LoVo (cell line): ENCODE measurements at places on chromosomes 6 and 20.

DNA sequence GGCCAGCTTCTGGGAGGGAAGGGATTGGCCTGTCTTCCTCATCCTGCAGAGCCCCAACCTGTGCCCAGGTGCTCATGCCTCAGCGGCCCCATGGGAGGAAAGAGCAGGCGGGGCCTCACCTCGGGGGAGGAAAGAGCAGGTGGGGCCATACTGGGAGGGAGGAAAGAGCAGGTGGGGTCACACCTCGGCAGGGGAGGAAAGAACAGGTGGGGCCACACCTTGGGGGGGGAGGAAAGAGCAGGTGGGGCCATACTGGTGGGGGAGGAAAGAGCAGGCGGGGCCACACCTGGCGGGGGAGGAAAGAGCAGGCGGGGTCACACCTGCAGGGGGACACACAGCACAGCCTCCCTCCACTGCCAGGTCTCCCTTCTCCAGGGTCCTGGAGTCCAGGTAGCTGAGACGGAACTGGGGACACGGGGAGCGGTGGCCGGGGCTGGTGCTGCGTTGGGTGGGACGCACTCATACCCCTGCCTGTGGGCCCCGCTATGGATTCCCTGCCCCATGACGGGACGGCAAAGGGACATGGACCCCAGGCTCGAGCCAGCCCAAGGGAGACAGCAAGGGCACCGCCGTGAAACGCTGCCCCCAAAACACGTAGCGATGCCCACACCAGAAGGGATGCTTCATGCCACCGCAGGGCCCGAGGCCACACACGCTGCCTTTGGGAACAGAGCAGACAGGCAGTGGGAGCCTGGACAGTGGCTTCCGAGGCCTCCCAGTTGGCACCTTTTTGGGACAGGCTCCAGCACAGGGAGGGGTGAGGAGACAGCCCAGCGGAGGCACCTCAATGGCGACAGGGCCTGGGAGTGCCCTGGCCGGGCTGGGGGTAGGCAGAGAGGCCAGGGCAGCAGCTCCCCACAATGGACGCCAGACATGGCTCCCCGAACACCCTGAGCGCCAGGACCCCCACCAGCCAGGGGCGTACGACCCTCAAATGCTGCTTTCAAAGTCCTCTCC is 43.3 kb upstream of the CHRNA4 start:
- no peak for DNase-seq

GRCh38 chr20:19231359-19232035 is 19.1 kb downstream of the SLC24A3 start:
- DNase-seq: no peak

GRCh38 chr6:112232845-112233256 is 21.5 kb downstream of the LAMA4 start:
- no peak for DNase-seq

DNA sequence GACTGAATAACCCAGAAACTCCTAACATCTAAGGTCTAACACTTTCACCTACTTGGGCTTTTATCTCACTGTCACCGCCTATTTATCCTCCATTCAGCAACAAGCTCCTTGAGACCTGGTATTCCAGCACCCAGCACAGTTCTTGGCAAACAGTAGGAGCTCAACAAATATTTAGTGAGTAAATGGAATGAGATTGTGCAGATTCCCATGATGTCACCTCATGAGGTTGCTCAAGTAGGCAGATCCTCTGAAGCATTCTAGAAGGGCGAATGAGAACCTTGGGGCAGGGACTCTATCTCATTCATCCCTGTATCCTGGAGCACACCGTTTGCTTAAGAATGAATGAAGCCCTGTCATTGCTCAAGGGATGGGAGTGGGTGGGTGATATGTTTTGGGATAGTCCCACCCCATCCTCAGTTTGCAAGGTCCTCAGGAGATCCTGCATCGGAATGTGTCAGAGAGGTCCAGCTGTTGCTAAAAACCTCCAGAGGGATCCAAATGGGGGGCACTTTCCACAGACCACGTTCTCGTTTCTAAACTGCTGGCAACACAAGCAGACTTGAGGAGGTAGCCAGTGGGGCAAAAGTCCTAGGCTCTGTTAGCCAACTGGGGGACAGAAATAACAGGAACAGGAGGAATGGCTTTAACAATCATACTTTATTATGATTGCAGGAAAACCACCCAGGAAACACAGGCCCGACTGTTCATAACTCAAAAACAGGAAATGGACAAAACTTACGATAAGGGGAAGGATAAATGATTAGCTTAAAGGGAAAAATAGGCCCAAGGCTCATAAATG is 42.0 kb downstream of the EDN1 start:
- DNase-seq: peak; percentile 67

- peak; percentile 60 for DNase-seq
Observed at GRCh38 chr6:138410972-138411880, 7.2 kb downstream of the HEBP2 start.

DNA sequence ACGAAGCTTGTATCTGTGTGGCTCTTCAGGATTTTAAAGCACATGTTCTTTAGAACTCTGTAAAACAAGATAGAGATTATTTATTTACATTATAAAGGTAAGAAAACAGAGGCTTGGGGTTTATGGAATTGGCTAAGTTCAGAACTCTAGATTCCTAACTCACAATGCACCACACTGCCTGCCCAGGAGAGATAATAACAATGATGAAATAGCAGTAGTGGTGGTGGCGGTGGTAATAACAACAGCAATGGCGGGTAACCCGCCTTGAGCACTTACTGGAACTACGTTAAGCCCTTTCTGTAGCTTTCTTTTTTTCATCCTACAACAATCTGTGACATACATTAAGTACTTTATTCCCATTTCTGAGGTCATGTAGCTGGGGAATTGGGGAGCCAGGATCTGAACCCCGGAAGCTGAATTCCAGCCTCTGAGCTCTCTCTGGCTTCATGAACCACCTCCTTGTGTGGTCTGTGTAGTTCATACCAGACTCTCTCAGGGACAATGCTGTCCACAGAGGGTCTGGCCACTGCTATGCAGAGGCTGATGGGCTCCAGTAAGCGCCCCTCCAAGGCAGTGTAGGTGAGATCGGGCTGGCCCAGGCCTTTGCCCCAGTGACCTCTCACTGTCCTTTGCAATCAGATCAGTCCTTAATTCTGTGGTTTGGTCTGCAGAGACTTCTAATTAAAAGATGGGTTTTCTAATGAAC is 260.9 kb downstream of the SLC24A3 start:
- DNase-seq: no peak

DNA sequence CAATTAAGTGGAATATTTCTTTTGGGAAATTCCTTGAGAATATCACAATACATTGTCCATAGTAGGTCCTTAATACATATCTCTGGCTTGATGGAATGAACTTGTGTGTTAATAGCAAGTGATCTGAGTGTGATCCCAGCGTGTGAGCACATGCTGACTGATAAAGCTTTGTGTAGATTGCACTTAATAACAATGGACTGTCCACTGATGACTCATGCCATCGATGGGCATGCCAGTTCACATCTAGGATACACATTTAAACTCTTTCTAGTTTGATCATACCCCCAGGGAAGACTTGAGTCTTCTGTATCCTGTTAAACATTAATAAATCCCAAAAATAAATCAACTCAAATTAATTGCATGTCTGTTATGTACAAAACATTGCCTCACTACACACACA is 454.3 kb upstream of the SPTLC3 start:
- no peak for DNase-seq

DNA sequence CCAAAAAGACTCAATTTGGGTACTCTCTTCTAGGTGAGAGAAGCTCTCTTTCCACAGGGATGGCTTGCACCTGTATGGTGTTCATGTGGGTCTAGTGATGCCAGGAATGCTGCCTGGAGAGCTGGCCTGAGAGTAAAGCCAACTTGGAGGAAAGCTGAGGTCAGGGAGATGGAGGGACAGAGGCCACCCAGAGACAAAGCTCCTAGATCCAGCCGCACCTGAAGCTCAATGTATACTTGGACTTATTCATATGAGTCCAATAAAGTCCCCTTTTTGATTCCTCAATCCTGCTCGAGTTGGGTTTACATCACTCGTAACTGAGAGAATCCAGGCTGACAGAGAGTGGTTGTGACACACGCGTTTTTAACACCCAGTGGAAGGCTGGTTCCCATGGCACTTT is 33.8 kb downstream of the SULF2 start:
- DNase-seq: no peak
